A549 treated with ZK216348 at 1 μM for 4 hours (cell line): ENCODE measurements at places on chromosomes 16 and 17. TPM values are rescaled to one million over a fixed set of nuclear protein-coding genes. Genes with fewer than 3 reads are reported as not detected.

The ZP2 gene
- total RNA-seq, result not detected in 5 replicates

The RAB26 gene
- total RNA-seq, result 3.0 to 4.2 TPM (median 3.6 TPM) in 5 replicates

The USP36 gene
- 48.1 to 60.8 TPM (median 55.9 TPM) in 5 replicates for total RNA-seq

The PDE6G gene
- total RNA-seq, result 1.1 to 3.6 TPM (median 1.8 TPM) in 5 replicates

The C16orf89 gene
- not detected in 5 replicates for total RNA-seq

The CORO6 gene
- 4.9 to 7.1 TPM (median 5.9 TPM) in 5 replicates for total RNA-seq

The TMEM114 gene
- total RNA-seq, result not detected in 5 replicates

The ZNF423 gene
- total RNA-seq, result 0.07 to 0.31 TPM (median 0.14 TPM) in 5 replicates

The C16orf74 gene
- total RNA-seq, result 10.3 to 16.7 TPM (median 15.6 TPM) in 5 replicates

The CAVIN1 gene
- 367 to 513 TPM (median 475 TPM) in 5 replicates for total RNA-seq

The IL34 gene
- total RNA-seq, result 0.32 to 0.83 TPM (median 0.43 TPM) in 4 of 5 replicates, not detected in the other

The DNASE1L2 gene
- 0.75 to 2.1 TPM (median 1.6 TPM) in 5 replicates for total RNA-seq
